ENCODE measurements at places on chromosomes 7 and 10.
A peak's percentile ranks its signal among the peaks of the same experiment; 100 is the strongest.

DNA sequence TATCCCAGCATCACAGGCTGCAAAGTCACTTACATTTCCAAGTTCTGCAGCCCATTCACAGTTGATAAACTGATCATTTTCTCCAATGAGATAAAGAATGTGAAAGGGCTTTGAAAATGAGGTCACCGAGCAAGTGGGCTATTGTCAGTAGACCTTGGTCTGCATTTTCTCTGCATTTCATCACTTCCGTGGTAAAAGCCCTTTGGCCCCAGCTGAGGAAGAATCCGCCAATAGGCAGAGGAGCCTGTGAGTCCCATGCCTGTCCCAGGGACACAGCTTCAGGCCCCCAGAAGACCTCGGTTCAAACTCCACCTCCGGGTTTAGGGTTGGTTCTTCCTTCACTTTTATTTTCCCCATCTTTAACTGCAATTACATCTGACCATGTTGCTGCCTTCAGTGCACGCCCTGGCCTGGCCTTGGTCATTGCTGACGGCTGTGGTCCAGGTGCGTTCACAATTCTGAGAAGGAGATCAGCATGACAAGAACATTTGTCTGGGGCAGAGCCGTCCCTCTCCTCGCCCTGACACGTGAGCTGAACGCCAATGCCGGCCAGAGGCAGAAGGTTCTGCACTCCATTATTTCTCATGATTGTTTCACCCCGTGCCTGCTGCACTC, 292.5 kb downstream of the TCERG1L start:
- no peak for DNase-seq

- DNase-seq, result no peak
These were observed 49.2 kb upstream of the KCNMA1 start for GRCh38 chr10:77686650-77687417.

DNA sequence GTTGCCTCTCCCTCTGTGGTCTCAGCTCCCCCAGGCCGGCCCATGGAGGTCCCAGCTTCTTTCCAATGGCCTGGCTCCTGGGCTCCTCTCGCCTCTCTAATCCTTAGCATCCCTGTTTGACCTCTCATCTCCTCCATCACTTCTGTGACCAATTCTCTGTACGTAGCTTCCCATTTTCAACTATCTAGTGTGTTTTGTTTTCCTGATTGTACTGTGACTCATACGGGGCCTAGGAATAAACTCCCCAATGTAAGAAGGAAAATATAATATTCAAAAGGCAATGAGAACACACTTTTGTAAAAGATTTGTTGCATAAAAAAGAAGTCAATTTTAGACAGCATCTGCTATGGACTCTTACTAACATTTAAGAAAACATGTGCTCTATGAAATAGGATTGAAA, 90.3 kb downstream of the MKX start:
- DNase-seq, result no peak

GRCh38 chr7:157784979-157785441, 448.2 kb downstream of the DNAJB6 start:
- DNase-seq, result no peak

GRCh38 chr10:57303566-57303965, 942.5 kb upstream of the ZWINT start:
- no peak for DNase-seq

- no peak for DNase-seq
These were observed 23.0 kb downstream of the MKI67 start for GRCh38 chr10:128103229-128103714.

GRCh38 chr10:35449944-35450343, 113.6 kb downstream of the CCNY start:
- DNase-seq, result no peak

GRCh38 chr7:21548491-21548890, 5.7 kb downstream of the DNAH11 start:
- DNase-seq, result no peak

GRCh38 chr7:25515633-25516275, 287.5 kb upstream of the NPVF start:
- no peak for DNase-seq

GRCh38 chr10:77334501-77334900, 303.1 kb downstream of the KCNMA1 start:
- no peak for DNase-seq

DNA sequence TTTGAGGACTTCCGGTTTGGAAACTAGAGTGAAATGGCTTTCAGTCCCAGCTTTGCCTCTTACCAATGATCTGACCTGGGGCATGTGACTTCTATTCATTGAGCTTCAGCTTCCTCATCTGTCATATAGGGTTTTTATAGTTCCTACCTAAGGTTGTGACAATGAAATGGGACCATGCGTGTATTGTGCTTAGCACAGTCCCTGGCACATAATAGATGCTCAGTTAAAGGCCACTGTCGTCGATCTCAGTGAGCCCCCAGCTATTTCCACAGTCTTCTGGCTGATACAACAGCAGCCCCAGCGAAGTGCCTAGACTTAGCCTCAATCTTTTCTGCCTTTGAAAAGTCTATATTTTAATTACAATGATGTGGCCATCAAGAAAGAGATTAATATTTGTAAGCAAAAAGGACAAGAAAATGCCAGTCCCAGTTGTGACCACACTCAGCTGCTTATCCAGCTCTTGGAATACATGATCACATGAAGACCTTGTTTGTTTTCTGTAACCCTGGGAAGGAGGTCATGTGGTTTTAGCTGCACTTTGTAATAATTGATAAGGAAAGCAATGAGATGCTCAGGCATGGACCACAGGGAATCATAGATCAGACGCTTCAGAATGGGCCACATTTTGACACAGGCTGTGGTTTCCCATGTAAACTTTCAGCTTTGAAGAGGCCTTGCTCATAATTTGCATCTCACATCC, 44.6 kb downstream of the VWA2 start:
- no peak for DNase-seq

DNA sequence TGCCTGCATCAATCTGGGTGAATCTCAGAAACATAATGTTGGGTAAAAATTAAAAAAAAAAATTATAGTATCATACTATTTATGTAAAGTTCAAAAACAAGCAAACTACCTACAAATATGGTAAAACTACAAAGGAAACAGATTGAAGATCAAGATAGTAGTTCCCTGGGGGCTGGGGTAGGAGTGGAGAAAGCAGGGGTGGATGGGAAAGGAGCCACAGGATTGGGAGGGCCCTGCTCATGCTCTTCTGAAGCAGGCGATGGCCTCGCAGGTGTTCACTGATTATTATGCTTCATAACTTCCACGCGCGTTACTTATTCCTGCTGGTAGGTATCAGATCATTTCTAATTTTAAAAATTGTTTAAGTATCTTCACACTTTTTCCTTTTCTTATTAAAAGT, 96.0 kb upstream of the GATA3 start:
- no peak for DNase-seq

GRCh38 chr10:60446070-60446833, 56.6 kb upstream of the ANK3 start:
- no peak for DNase-seq

- no peak for DNase-seq
These were observed 60.9 kb downstream of the SLC35B4 start for GRCh38 chr7:134255814-134256213.

- peak; percentile 18 for DNase-seq
These were observed 15.9 kb downstream of the ITPRIP start for GRCh38 chr10:104322416-104322782.

- DNase-seq, result peak; percentile 23
These were observed 244.8 kb downstream of the BICC1 start for GRCh38 chr10:58757352-58758065.

Data from MV-4-11 (cell line).